ENCODE measurements at places on chromosomes 11 and 22.

DNA sequence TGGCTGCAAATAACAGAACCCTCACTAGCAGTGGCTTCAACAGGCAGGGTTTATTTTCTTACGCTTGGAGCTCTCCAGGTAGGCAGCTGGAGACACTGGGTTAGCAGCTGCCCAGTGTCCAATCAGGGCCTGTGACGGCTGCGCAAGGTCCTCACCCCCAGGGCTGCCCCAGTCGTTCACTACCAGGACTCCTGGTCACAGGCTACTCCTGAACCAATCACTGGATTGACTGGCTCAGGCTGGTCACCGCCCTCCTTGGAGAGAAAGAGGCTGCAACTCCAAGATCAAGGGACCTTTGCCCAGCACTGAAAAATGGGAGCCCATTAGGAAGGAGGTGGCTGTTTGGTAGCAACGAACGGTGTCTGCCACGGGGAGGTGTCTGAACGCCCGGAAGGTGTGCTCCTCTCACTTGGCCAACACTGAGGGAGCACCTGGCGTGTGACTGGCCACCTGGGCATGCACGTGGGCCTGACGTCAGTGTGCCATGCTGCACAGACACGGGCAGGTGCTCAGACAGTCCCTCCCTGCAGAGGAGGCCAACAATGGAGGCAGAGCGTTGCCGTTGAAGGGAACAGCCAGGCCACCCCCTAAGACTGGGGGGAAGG is 5.1 kb downstream of the ARSA start:
- DNase-seq: no peak

DNA sequence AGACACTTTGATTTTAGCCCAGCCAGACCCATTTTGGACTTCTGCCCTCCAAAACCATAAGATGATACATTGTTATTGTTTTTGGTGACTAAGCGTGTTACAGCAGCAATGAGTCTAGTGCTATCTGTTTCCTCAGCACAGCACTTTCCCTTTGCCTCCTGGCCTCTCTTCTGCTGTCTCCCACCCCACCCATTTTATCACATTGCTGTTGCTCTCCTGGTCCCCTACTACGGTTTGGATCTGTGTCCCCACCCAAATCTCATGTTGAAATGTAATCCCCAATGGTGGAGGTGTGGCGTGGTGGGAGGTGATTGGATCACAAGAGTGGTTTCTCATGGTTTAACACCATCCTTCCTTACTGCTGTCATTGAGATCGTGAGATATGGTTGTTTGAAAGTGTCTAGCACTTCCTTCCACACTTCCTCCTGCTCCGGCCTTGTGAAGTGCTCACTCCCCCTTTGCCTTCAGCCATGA is 59.8 kb upstream of the CD82 start:
- no peak for DNase-seq

DNA sequence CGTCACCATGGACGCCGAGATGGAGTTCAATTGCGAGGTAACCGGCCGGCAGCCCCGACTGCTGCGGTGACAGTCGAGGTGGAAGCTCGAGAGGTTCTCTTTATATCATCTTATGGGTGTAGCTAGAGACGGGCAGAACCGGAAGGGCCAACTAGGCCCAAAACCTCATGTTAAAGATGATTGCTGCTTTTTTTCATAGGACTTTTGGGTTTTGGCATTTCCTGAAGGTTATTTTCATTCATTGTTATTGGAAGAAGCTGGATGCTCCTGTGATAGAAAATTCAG is 585 bp downstream of the NF2 start:
- DNase-seq: no peak

- DNase-seq: no peak
Observed at GRCh38 chr11:104370478-104370877, 206.5 kb upstream of the PDGFD start.

DNA sequence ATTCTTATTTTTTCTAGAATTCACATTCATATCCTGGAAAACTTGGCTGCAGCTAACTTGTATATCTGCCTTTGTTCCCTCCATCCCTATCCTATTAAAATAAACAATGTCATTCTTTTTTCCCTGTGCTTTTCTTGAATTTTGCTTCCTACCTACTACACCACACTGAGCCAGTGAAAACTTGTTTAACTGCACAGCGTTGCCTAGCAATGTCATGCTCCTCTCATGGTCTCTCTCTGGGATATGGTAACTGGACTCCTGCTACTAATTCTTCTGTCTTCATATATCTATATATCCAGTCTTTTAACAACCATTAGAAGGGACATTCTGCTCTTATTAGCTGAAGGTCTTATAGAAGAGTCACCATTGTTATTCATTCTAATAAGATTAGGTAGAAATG is 434.4 kb downstream of the METTL15 start:
- DNase-seq: no peak

DNA sequence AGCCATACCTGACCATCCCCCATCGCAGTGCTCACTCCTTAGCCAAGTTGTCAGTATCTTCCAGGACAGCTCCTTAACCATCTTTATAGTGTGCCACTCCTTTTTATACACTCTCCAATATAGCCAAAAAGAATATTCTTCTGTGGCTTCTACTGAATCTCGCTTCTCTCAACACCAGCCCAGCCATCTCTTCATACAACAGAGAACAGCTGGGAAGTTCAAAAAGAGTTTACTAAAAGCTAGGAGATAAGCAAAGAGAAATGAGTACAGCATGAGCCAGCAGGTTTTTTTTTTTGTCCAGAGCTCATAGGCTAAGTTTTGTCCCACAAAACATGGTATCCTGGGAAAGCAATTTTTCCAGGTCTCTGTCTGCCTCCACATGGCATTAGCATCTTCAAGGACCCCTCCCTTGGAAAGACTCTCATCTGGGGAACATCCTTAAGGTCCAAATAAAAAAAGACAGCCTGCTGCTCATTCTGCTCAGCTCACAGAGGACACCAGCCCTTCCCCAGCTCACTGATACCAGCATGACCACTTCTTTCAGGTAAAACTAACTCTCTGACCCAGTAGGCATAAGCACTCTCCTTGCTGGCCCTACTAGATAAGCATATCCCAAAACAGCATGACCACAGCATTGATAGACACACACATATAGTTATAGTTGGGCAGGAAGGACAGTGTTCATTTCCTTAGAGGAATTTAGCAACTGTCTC is 48.8 kb upstream of the YWHAH start:
- no peak for DNase-seq
